Heart left ventricle (tissue), 16 donors: ENCODE measurements at places on chromosomes 7 and 10. TPM values are rescaled to one million over a fixed set of nuclear protein-coding genes. Genes with fewer than 3 reads are reported as not detected.

- no peaks in the 10 kb centered on the region for H3K36me3 ChIP-seq
- no peaks in the 10 kb centered on the region for H3K27me3 ChIP-seq
- no peak for DNase-seq
These were observed 21.8 kb upstream of the TECTB start for GRCh38 chr10:112261281-112261822.

GRCh38 chr7:28480595-28480994 is 68.3 kb downstream of the CREB5 start:
- H3K27me3 ChIP-seq = no peaks in the 10 kb centered on the region
- no peak for DNase-seq
- no peaks in the 10 kb centered on the region for H3K36me3 ChIP-seq
- H3K27ac ChIP-seq = no peak overlapping the region
- H3K4me3 ChIP-seq = no peak overlapping the region

- no peak overlapping the region for H3K27ac ChIP-seq
- no peak for DNase-seq
- no peaks in the 10 kb centered on the region for H3K27me3 ChIP-seq
- no peak overlapping the region for H3K4me3 ChIP-seq
- no peaks in the 10 kb centered on the region for H3K36me3 ChIP-seq
- H3K4me1 ChIP-seq = no peaks in the 10 kb centered on the region
These were observed 26.5 kb downstream of the HDAC9 start for GRCh38 chr7:18521945-18522566.

DNA sequence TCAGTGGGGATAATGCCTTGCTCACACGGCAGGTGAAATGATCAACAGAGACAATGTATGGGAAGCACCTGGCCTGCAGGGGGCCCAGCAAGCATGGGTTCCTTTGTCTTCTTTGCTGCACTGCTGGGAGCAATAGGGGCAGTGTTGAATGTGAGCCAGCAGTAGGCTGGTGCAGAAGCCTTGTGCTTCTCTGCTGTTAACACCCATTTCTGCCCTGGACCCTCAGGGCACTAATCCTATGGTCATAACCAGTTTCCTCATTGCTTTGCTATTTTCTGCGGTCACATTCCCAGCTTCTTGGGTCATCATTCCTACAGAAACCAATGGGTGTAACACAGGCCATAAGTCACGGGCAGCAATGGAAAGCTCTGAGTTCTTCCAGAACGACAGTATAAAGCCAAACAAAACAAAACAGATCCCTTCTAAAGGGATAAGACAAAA is 10.9 kb upstream of the LGI1 start:
- DNase-seq = no peak
- no peaks in the 10 kb centered on the region for H3K27me3 ChIP-seq
- H3K36me3 ChIP-seq = no peaks in the 10 kb centered on the region
- no peak overlapping the region for H3K27ac ChIP-seq
- H3K4me1 ChIP-seq = no peaks in the 10 kb centered on the region
- no peak overlapping the region for H3K4me3 ChIP-seq

- DNase-seq = no peak
- no peaks in the 10 kb centered on the region for H3K27me3 ChIP-seq
- H3K36me3 ChIP-seq = no peaks in the 10 kb centered on the region
These were observed 111.7 kb upstream of the MBL2 start for GRCh38 chr10:52883996-52884871.

- no peaks in the 10 kb centered on the region for H3K27me3 ChIP-seq
- DNase-seq = no peak
These were observed 203.2 kb downstream of the AHR start for GRCh38 chr7:17501441-17502212.

DNA sequence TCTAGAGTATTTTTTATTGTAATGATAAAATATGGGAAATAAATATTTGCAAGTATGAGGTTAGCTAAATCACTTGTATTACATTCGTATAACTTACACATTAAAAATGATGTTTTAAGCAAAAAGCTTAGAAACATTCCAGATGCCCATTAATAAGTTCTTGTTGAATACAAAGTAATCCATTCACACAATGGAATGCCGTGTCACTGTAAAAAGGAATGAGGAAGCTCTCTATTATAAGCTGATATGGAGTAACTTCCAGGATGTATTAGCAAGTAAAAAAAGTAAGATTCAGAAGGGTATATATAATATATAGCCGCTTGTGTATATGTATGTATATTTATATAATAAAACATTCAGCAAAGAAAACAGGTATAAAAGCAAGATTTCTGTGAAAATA is 412.8 kb upstream of the MTPN start:
- H3K4me3 ChIP-seq = no peak overlapping the region
- no peaks in the 10 kb centered on the region for H3K36me3 ChIP-seq
- no peaks in the 10 kb centered on the region for H3K27me3 ChIP-seq
- no peaks in the 10 kb centered on the region for H3K4me1 ChIP-seq
- no peak for DNase-seq
- no peak overlapping the region for H3K27ac ChIP-seq

DNA sequence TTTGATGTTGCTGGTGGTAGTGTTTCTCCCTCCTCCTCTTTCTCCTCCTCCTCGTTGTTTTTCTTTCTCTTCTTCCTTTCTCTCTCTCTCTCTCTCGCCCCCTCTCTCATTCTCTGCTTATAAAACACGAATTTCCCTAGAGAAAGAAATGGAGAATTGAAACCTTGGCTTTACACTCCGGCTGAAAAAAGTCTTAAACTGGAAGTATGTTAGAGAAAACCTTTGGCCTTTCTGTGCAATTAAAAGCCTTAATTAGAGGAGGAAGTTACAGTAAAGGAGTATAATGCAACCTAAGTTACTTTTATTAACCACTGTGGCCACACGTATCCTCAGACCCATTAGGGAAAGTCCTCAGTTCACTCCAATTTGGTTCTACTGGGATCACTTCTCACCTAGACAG is 501.7 kb upstream of the SORCS1 start:
- DNase-seq = no peak
- H3K4me1 ChIP-seq = no peaks in the 10 kb centered on the region
- no peaks in the 10 kb centered on the region for H3K27me3 ChIP-seq
- H3K27ac ChIP-seq = no peak overlapping the region
- no peaks in the 10 kb centered on the region for H3K36me3 ChIP-seq

- H3K27me3 ChIP-seq = no peaks in the 10 kb centered on the region
- no peaks in the 10 kb centered on the region for H3K36me3 ChIP-seq
- DNase-seq = no peak
- no peaks in the 10 kb centered on the region for H3K4me1 ChIP-seq
- no peak overlapping the region for H3K4me3 ChIP-seq
These were observed 121.5 kb upstream of the DPP6 start for GRCh38 chr7:153930696-153931095.

DNA sequence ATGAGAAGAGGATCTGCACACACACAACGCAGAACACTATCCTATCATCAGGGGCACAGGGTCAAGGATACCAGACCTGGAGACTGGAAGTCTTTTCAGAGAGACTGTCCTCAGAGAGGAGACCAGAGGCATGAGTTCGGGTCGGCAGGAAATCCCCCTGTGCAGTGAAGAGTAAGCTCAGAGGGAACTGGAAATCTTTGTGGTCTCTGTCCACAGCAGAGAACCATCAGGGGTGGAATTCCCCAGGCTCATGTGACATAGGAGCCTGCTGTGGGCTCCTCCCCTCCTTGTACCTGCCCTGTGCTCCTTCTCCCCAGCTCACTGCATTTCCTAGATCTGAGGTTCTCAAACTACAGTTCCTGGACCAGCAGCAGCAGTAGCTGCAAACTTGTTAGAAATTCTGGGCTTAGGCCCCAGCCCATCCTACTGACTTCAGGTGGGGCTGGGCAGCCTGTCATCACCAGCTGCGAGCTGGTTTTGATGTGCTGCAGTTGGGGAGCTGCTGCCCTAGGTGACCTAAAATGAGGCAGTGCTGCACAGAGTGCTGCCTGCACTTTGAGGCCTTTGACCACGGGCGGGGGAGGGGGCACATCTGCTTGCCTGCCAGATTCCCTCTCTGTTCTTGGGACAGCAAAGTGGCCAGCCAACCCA is 2.4 kb downstream of the ZMIZ2 start:
- no peak overlapping the region for H3K27ac ChIP-seq
- DNase-seq = no peak
- H3K36me3 ChIP-seq = peaks cover 13% of the 10 kb centered on the region

The HYAL4 gene
- not detected for total RNA-seq

The KCP gene
- 0.36 TPM for total RNA-seq

The CD36 gene
- total RNA-seq = 1,007 TPM

The NKX2-3 gene
- not detected for total RNA-seq

The WDR86 gene
- total RNA-seq = 1.5 TPM

The HTR5A gene
- not detected for total RNA-seq
